ENCODE measurements at places on chromosomes 1 and 21.

DNA sequence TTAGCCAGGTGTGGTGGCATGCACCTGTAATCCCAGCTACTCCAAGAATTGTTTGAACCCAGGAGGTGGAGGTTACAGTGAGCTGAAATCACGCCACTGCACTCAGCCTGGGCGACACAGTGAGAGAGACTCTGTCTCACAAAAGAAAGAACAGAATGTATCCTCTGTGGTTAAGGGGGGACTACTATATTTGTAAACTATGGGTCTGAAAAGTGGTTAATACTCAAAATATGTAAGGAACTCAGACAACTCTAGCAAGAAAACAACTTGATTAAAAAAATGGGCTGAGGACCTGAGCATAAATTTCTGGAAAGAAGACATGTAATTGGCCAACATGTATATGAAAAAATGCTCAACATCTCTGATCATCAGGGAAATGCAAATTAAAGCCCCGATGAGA, 11.2 kb downstream of the FNBP1L start:
- no peak for DNase-seq

DNA sequence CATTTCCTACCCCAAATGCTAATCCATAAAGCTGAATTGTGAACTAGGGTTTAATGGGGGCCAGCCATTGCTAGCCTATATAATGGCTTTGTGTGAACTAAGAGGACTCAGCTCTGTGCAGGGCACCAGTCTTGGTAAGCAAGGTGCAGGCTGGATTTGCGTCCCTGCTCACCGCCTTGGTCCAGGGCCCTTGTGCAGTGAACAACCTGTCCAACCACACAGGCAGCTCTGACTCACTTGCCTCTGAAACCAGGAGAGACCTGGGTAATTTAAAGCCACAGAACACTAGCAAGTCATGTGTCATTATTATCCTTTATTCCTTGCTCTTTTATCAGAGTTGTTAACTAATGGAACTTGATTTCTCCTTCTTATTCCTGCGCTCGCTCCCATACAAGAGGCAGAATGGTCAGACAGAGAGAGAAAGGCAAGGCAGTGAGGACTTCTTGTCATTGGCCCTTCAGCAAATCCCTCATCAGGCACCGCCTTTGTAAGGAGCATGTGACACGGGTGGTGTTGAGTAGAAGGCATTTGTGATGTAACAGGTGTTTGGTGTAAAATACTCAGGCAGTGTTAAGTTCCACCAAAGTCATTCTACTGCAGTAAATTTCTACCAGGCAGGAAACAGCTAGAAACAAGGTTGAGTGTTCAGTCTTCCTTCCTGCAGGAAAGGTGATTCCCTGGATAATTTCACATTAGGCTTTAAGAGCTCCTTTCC, 67.3 kb upstream of the OLIG2 start:
- DNase-seq = no peak

- no peak for DNase-seq
These were observed 108.3 kb downstream of the POU2F1 start for GRCh38 chr1:167328816-167329483.

DNA sequence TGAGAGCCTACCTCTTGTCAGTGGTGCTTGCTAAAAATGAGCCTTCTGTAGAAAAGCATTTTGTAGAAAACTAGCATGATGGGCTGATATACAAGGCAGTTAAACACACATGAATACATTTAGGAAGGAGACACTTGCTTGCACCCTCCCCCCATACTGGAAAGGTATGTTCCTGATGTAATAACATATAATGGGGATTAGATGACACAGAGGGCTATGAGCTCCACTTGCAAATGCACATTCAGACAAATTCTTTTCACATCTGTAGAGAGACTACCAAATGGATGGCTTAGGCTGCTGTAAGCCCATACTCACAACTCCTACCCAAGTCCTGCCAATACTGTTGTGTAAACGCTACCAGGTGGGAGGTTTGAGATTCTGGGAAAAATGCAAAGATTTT, 634.0 kb downstream of the SMYD3 start:
- DNase-seq = no peak

DNA sequence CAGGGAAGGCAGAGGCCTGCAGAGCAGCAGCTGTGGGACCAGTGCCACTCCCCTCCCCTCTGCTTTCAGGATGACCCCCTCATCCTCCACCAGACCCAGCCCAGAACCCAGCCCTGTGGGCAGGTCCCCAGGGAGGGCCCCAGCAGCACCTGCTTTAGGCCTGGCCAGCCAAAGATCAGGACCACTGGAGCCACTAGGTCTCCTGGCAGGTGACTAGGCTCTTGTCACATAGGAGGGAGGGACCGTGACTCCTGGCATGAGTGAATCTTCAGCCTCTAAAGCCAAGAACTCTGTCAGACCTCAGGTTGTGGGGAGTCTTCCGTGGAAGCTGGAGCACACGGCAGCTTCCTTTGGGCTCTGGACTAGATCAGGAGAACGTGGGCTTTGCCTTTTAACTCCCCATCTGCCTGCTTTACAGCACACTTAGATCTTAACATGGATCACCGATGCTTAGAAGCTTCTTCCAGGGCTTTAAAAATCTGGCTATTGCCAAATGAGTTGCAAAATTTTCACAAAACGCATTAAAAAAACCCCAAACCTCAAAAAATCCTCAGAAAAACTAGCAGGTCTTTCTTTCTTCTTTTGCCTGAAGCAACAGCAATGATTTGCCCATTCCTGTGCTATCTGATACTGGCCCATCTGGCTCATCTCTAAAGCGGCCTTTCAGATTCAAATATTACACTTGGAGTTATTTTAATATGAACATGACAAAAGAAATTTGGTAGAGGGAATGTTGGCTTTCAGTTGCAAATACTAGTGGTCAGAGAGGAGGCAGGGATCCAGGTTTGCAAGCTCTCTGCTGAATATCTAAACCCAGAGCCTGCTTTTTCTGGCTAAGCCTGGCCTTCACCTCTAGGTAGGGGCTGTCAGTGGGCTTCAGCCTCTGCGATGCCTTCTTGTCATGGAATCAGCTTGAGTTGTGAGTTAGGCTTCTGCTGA, 235.2 kb downstream of the SDCCAG8 start:
- no peak for DNase-seq

GRCh38 chr21:32604464-32604863, 7.7 kb downstream of the CFAP298 start:
- no peak for DNase-seq

All from T follicular helper cell (primary cell).